ENCODE measurements at places on chromosomes 11 and 22. TPM values are rescaled to one million over a fixed set of nuclear protein-coding genes. Genes with fewer than 3 reads are reported as not detected.

The RASSF10 gene
- total RNA-seq, result 17.5 TPM

The CREB3L1 gene
- 21.6 TPM for total RNA-seq

The DEUP1 gene
- not detected for total RNA-seq

The RFPL3 gene
- total RNA-seq, result not detected

GRCh38 chr11:77728203-77728786 is 90.7 kb upstream of the CLNS1A start:
- DNase-seq, result no peak
- H3K27ac ChIP-seq, result no peak overlapping the region
- H3K4me3 ChIP-seq, result no peak overlapping the region
- H3K27me3 ChIP-seq, result peaks cover 1% of the 10 kb centered on the region
- H3K4me1 ChIP-seq, result no peaks in the 10 kb centered on the region

GRCh38 chr11:10480760-10481159 is 25.7 kb downstream of the AMPD3 start:
- peaks cover 40% of the 10 kb centered on the region for H3K36me3 ChIP-seq
- DNase-seq, result no peak
- H3K27ac ChIP-seq, result no peak overlapping the region
- H3K27me3 ChIP-seq, result peaks cover 3% of the 10 kb centered on the region

GRCh38 chr22:48336339-48337060 is 1491.2 kb downstream of the BRD1 start:
- DNase-seq, result no peak
- no peak overlapping the region for H3K27ac ChIP-seq
- H3K4me1 ChIP-seq, result peaks cover 3% of the 10 kb centered on the region
- no peaks in the 10 kb centered on the region for H3K36me3 ChIP-seq

DNA sequence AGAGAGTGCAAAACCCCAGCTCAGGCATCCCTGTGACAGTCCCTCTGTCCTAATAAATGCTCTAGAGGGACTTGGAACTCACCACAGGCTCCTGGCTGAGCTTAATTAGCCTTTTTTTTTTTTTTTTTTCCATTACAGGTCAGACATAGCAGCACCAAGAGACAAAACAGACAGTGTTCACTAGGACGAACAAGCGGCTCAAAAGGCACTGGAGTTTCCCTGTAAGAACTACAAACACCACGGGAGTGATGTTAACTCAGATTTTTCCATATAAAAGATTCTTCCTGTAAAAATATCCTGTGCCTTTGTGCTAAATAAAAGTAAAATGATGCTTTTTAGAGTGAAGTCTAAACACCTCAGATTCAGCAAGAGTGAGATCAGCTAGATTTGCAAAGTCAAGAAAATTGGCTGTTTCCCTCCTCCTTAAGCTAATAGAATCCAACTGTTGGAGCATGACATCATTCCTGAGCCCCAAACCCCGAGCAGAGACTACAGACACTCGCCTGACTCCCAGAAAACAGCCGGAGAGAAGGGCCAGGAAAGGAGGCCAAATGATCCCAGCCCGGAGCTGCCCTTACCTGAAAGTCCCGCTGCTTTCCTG is 101.0 kb upstream of the AKIP1 start:
- H3K4me1 ChIP-seq, result peaks cover 54% of the 10 kb centered on the region
- H3K36me3 ChIP-seq, result peaks cover 20% of the 10 kb centered on the region
- H3K4me3 ChIP-seq, result peak overlapping the region; percentile 88
- peak overlapping the region; percentile 83 for H3K27ac ChIP-seq
- H3K27me3 ChIP-seq, result peaks cover 3% of the 10 kb centered on the region

GRCh38 chr11:36455658-36456111 is 54.4 kb downstream of the TRAF6 start:
- no peak overlapping the region for H3K27ac ChIP-seq
- no peak for DNase-seq
- H3K4me3 ChIP-seq, result peak overlapping the region; percentile 79
- peaks cover 77% of the 10 kb centered on the region for H3K36me3 ChIP-seq
- peaks cover 34% of the 10 kb centered on the region for H3K4me1 ChIP-seq
- H3K27me3 ChIP-seq, result peaks cover 26% of the 10 kb centered on the region

DNA sequence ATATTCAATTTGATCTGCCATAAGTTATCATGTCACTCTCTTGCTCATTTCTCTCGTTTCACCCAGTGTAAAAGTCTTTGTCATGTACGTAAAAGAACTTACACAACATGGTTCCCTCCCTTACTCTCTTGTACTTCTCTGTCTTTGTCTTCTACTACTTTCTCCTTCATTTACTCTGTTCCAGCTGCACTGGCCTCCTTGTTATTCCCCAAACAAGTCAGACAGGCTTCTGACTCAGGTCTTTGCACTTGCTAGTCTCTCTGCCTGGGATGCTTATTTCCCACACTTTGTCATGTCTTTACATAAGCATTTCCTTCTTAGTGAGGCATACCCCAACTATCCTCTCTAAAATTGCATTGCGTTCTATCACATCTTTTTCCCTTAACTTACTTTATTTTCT is 117.3 kb downstream of the CYP2R1 start:
- H3K27ac ChIP-seq, result no peak overlapping the region
- no peak for DNase-seq
- H3K36me3 ChIP-seq, result peaks cover 9% of the 10 kb centered on the region
- H3K4me1 ChIP-seq, result no peaks in the 10 kb centered on the region
- H3K27me3 ChIP-seq, result peaks cover 2% of the 10 kb centered on the region

DNA sequence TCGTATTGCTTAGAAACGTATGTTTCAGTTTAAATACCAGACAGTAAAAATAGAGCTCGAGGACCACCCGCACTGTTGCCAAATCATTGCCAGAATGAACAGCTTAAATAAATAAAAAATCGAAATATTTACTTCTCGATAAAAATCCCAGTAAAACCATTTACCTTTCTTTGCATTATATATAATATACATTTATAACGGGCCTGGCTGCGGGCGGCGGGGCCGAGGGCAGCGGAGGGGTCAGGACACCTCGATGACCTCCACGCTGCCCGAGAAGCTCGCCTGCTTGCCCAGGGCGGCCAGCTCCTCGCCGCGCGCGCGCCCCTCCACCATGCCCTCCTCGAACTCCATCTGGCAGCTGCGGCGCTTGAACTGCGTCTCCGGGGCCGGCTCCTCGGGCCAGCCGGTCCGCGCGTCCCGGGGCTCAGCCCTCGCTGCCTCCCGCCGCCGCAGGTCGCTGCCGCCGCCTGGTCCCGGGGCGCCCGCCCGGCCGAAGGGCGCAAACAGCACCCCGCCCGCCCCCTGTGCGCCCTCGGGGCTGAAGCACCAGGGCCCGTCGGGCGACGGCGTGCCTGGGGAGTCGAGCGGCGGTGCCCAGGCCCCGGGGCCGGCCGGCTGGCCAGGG is 15.7 kb downstream of the DUSP8 start:
- H3K27me3 ChIP-seq, result peaks cover 7% of the 10 kb centered on the region
- no peaks in the 10 kb centered on the region for H3K4me1 ChIP-seq
- no peak overlapping the region for H3K27ac ChIP-seq
- DNase-seq, result no peak
- no peak overlapping the region for H3K4me3 ChIP-seq
- no peaks in the 10 kb centered on the region for H3K36me3 ChIP-seq

The TBX10 gene
- total RNA-seq, result not detected

DNA sequence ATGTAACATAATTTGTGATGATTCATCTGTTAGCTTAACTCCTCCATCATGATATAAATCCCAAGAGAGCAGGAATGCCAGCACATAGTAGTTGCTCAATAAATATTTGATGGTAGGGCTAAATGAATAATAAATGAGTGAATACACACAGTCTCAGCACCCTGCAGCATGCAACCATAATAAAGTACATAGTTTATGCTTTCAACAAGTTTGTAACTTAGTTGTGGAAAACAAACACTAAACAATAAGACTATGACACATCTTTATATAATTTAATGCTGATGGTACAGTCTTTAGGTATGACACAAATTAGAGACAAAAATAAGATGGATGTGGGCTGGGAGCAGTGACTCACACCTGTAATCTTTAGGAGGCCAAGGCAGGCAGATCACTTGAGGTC is 3.8 kb downstream of the ALKBH8 start:
- no peak for DNase-seq
- peaks cover 16% of the 10 kb centered on the region for H3K4me1 ChIP-seq
- no peaks in the 10 kb centered on the region for H3K36me3 ChIP-seq
- no peak overlapping the region for H3K27ac ChIP-seq

DNA sequence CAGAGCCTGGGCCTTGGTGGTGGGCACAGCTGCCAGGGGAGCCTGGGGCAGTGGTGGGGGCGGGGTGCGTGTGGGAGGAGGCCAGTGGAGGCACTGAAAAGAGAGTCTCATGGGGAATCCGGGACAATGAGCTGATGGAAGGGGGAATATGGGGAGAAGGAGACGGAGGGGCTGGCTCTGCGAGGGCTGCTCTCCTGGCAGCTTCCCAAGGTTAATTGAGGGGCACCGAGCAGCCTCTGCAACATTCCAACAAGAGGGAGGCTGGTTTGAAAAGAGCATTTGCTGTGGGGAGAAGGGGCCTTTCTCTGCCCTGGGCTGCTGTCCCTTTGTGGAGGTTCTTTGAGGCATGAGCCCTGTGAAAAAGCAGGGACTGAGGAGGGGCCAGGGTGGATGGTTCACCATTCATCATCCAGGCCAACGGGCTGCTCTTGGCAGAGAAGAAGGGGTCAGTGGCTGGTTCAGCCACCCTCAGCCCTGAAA is 9.4 kb upstream of the IGSF9B start:
- H3K4me3 ChIP-seq, result no peak overlapping the region
- H3K36me3 ChIP-seq, result peaks cover 4% of the 10 kb centered on the region
- H3K27ac ChIP-seq, result no peak overlapping the region

The PATE2 gene
- not detected for total RNA-seq

The SCN4B gene
- 3.1 TPM for total RNA-seq

DNA sequence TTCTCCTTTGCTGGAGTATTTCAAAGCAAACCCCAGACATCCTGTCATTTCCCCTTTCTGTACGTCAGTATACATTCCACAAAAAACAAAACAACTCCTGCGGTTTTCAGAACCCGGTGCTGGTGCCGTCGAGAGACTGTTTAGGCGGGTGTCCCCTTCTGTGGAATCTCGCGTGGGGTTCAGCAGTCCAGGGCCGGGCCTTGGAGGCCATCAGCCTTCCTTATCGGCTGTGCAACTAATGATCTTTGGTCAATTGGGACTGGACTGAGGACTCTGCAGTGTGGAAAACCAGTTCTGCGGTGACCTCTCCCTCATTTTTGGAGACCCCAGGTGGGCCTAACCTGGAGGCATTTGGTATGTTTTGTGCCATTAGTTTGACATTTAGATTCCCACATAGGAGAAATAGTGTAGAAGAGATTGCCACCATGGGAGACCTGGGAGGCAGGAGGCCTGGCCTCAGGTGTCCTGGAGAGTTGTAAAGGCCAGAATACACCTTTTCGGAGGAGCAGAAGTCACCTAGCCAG is 84.4 kb downstream of the TBC1D22A start:
- H3K4me3 ChIP-seq, result no peak overlapping the region
- no peak overlapping the region for H3K27ac ChIP-seq
- peaks cover 7% of the 10 kb centered on the region for H3K27me3 ChIP-seq
- DNase-seq, result no peak

The HSPB2 gene
- total RNA-seq, result not detected

- peak; percentile 19 for DNase-seq
- H3K27ac ChIP-seq, result no peak overlapping the region
- H3K36me3 ChIP-seq, result no peaks in the 10 kb centered on the region
- H3K4me3 ChIP-seq, result peak overlapping the region; percentile 49
- peaks cover 32% of the 10 kb centered on the region for H3K4me1 ChIP-seq
Measured at GRCh38 chr22:36010090-36010489, 18.5 kb downstream of the RBFOX2 start.

DNA sequence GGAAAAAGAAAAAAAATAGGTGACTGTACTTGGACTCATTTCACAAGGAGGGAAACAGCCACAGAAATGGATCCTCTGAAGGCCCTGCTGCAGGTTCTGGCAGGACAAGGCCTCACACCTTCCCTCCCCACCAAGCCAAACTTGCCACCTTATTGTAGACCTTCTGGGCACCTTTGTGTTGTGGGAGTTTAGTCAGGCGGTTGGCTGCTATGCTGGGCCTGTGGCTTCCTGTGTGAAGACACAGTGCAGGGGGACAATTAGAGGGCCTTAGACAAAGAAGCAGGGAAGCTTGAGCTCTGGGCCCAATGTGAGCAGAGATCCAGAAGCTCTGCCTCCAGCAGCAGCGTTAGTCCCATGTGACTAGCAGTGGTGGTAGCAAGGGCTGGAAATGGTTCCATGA is 4.2 kb downstream of the RAB1B start:
- no peak overlapping the region for H3K27ac ChIP-seq
- peak overlapping the region; percentile 37 for H3K4me3 ChIP-seq
- peaks cover 17% of the 10 kb centered on the region for H3K4me1 ChIP-seq
- DNase-seq, result no peak

GRCh38 chr11:125227151-125227550 is 62.6 kb downstream of the PKNOX2 start:
- peaks cover 20% of the 10 kb centered on the region for H3K4me1 ChIP-seq
- no peaks in the 10 kb centered on the region for H3K36me3 ChIP-seq
- H3K27me3 ChIP-seq, result no peaks in the 10 kb centered on the region
- no peak overlapping the region for H3K27ac ChIP-seq
- no peak overlapping the region for H3K4me3 ChIP-seq

DNA sequence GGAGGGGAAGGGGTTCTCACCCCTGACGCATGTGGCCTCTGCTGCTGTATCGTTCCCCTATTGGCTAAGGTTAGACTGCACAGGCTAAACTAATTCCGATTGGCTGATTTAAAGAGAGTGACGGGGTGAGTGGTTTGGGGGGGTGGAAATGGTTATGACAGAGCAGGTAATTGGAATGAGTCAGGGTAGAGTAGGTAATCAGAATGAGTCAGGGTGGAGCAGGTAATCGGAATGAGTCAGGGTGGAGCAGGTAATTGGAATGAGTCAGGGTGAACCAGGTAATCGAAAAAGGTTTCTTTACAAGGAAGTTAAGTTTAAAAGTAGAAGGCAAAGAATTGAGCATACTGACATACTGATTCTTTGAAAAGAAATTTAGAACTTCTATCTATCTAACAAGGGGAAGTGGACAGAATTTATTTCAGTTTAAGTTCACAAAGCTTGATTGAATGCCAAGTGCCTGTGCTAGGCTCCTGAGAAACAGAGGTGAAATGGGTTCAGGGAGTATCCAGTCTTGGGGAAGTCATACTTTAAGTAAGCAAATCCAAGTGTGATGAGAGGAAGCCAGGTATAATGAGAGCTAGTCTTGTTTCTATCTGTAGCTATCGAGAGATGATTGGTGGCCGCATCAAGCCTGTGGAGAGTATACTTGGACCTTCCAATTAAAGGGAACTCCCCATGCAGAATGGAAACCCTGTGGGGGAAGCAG is 58.0 kb downstream of the C11orf91 start:
- H3K4me3 ChIP-seq, result no peak overlapping the region
- H3K27me3 ChIP-seq, result peaks cover 4% of the 10 kb centered on the region
- no peak overlapping the region for H3K27ac ChIP-seq

- peak overlapping the region; percentile 93 for H3K4me3 ChIP-seq
- H3K36me3 ChIP-seq, result peaks cover 12% of the 10 kb centered on the region
- H3K4me1 ChIP-seq, result peaks cover 24% of the 10 kb centered on the region
Measured at GRCh38 chr22:25403284-25403810, 161.1 kb upstream of the GRK3 start.

GRCh38 chr22:43571181-43571580 is 159.4 kb downstream of the MPPED1 start:
- no peaks in the 10 kb centered on the region for H3K36me3 ChIP-seq
- no peak overlapping the region for H3K4me3 ChIP-seq
- no peak for DNase-seq
- H3K4me1 ChIP-seq, result peaks cover 2% of the 10 kb centered on the region
- H3K27ac ChIP-seq, result no peak overlapping the region
- peaks cover 6% of the 10 kb centered on the region for H3K27me3 ChIP-seq
